Psoas muscle (tissue), 8 donors: ENCODE measurements at places on chromosomes 11 and 22. TPM values are rescaled to one million over a fixed set of nuclear protein-coding genes. Genes with fewer than 3 reads are reported as not detected.

- no peak for DNase-seq
Observed at GRCh38 chr11:67408437-67409200, 4.7 kb downstream of the TBC1D10C start.

DNA sequence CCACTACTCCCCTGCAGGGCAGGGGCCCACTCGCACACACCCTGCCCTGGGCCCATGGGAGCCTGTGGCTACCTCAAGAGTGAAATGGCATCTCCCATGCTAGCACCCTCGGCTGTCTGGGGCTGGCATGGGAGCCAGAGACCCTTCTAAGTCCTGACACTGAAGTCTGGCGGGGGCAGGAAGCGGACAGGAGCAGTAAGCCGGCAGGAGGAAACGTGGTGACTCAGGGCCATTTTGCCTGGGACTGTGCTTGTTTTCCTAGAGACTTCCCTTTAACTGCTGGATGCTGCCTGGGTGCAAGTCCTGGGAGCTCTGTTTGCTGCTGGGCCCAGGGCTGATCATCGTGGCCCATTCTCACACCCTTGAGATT, 16.8 kb downstream of the RELT start:
- DNase-seq = no peak

DRICH1 gene
- total RNA-seq = not detected

- DNase-seq = no peak
Observed at GRCh38 chr11:31813391-31814175, 2.5 kb upstream of the PAX6 start.

IGSF9B gene
- total RNA-seq = 1.2 TPM

DNA sequence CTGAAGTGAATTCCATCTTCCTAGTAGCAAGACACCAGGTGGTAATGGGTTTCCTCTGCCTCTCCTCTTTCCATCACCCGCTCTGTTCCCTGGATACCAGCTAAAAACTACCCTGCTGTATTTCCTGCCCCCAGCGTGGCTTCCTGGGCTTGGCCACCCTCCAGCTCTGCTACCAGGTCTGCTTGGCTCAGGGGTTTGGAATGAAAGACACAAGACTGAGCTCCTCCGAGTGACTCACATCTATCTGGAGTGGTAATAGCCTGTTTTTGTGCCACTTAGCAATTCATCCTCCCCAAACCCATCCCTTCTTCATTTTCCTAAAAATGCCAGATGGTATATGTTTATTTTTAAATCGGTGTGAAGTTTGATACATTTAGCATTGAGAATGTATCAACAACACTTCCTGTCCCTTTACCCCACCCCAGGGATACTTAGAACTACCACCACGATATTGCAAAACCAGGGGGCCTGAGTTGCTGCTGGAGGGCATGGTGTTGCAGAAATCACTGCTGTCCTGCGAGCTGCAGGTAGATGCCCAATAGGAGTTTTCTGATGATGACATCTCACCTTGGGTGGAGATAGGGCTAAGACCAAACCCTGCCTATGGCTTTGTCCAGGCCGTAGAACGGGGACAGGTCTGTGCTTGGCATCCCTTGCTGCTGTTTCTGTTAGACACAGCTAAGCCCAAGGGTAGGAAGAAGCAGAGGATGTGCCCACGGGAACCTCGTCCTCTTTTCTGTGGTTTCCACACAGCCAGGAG, 7.5 kb upstream of the MICAL3 start:
- peak; percentile 63 for DNase-seq

- no peak for DNase-seq
Observed at GRCh38 chr11:69383372-69384250, 89.7 kb downstream of the MYEOV start.

MB gene
- total RNA-seq = 6,836 TPM

DNA sequence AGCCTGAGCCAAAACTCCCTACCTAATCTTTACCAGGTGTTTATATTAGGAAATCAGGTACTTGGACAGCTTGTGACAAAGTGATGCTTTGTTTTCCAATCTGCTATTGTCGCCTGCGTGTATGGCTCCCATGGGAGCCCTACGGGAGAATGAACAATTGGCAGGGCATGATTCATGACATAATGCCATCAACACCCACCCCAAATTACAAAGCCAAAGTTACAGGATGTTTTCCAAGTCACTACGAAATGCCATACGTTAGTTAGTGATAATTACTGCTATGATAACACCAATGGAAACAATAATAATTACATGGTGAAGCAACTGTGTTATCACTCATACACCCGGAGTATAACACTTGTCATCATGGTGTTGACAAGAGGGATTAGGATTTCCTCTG, 226.4 kb downstream of the FAM181B start:
- DNase-seq = no peak

ST14 gene
- total RNA-seq = 0.51 TPM

GRCh38 chr11:65381716-65382032, 772 bp downstream of the SLC25A45 start:
- DNase-seq = peak; percentile 45

DNA sequence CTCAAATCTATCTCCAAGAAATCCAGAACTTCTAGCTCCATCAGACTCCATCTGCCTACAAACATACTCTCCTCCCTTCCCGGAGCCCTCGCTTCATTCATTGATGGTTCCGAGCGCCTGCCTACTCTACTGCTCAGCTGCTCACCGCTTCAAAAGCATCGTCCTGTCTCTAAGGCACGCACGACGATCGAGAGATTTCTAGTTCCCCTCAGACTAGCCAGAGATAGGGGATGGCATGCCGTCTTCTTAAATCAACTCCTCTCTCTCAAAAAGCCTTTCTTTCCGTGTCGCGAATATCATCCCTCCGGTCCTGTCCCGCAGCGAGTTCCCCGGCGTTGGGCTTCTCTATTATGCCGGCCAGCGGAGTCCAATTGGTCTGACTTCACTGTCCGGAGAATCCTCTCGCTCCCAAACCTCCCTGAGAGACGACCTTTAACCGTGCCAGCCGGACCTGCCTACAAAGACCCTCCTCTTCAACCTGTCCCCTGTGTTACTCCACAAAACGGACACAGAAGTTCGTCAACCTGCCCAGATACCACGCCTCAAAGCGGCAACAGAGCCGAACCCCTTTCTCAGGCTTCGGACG, 592 bp downstream of the EEF1G start:
- no peak for DNase-seq

NRXN2 gene
- total RNA-seq = 1.4 TPM

DNA sequence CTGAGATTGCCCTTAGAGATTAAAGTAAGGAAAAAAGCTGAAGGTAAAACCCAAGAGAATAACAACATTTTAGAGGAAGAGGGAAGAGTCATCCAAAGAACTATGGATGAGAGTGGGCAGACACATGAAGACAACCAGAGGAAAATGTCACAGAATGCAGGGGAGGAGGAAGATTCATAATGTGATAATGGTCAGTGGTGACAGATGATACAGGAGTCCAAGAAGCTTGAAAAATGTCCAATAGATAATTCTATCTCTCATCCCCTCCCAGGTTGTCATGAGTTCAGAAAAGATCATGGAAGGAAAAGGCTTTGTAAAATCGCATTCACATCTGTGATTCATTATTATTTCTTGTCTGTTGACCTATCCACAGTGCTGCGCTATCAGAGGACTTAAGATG, 282.3 kb upstream of the CCDC90B start:
- no peak for DNase-seq

DNA sequence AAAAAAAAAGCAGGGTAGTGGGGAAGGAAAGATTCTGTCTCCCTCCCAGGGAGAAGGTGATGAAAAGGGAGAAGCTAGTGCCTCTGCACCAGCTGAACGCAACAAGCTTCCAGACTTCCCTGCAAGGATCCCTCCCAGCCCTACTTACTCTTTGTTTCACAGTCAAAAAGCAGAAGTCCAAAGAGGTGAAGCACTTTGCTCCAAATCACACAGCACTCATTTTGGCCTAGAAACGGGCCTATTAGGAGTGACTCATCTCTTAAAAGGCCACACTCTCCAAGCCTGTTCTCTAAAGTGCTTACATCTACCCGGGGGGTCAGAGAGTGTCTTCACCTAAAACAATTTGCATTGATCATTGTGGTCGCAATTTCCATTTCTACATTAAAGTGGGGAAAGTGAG, 17.7 kb upstream of the GRK3 start:
- DNase-seq = no peak

SLC25A1 gene
- 17.5 TPM for total RNA-seq

PHLDA2 gene
- total RNA-seq = 1.1 TPM

DNA sequence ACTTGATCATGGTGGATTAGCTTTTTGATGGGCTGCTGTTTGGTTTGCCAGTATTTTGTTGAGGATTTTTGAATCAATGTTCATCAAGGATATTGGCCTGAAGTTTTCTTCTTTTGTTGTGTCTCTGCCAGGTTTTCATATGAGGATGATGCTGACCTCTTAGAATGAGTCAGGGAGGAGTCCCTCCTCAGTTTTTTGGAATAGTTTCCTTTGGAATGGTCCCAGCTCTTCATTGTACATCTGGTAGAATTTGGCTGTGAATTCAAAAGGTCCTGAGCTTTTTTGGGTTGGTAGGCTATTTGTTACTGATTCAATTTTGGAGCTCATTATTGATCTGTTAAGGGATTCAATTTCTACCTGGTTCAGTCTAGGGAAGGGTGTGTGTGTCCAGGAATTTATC, 78.1 kb downstream of the CTSC start:
- no peak for DNase-seq

- DNase-seq = no peak
Observed at GRCh38 chr11:17894929-17895658, 117.8 kb downstream of the SERGEF start.

NUP160 gene
- total RNA-seq = 11.4 TPM

GRCh38 chr11:86809561-86809960, 9.2 kb downstream of the PRSS23 start:
- no peak for DNase-seq

GRCh38 chr11:128518493-128519207, 68.7 kb downstream of the ETS1 start:
- DNase-seq = no peak

DNA sequence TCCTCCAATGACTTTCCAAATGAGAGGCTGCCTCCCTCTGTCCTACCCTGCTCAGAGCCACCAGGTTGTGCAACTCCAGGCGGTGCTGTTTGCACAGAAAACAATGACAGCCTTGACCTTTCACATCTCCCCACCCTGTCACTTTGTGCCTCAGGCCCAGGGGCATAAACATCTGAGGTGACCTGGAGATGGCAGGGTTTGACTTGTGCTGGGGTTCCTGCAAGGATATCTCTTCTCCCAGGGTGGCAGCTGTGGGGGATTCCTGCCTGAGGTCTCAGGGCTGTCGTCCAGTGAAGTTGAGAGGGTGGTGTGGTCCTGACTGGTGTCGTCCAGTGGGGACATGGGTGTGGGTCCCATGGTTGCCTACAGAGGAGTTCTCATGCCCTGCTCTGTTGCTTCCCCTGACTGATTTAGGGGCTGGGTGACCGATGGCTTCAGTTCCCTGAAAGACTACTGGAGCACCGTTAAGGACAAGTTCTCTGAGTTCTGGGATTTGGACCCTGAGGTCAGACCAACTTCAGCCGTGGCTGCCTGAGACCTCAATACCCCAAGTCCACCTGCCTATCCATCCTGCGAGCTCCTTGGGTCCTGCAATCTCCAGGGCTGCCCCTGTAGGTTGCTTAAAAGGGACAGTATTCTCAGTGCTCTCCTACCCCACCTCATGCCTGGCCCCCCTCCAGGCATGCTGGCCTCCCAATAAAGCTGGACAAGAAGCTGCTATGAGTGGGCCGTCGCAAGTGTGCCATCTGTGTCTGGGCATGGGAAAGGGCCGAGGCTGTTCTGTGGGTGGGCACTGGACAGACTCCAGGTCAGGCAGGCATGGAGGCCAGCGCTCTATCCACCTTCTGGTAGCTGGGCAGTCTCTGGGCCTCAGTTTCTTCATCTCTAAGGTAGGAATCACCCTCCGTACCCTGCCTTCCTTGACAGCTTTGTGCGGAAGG, 2.9 kb downstream of the APOC3 start:
- DNase-seq = no peak

CRYBB2 gene
- not detected for total RNA-seq

GRCh38 chr11:36240801-36241200, 48.4 kb downstream of the COMMD9 start:
- no peak for DNase-seq

GRCh38 chr22:20258584-20259326, 9.4 kb downstream of the RTN4R start:
- DNase-seq = no peak

DNA sequence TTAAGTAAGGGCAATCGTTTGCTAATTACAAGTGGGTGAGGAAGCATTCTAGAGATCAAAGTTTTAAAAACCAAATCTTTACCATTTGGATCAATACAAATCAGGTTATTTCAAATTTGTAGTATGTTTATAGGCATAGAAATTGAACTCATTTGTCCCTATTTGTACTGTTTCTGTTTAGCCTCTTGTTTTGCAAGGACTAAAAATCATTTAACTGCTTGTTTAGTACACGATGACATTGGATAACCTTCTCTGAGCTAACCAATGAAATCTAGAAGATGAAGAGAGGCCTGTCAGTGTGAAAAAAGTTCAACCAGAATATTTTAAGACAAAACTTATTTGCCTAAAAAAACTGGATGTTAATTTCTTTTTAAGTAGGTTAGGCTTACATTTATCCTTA, 40.0 kb downstream of the ZC3H12C start:
- no peak for DNase-seq

DNA sequence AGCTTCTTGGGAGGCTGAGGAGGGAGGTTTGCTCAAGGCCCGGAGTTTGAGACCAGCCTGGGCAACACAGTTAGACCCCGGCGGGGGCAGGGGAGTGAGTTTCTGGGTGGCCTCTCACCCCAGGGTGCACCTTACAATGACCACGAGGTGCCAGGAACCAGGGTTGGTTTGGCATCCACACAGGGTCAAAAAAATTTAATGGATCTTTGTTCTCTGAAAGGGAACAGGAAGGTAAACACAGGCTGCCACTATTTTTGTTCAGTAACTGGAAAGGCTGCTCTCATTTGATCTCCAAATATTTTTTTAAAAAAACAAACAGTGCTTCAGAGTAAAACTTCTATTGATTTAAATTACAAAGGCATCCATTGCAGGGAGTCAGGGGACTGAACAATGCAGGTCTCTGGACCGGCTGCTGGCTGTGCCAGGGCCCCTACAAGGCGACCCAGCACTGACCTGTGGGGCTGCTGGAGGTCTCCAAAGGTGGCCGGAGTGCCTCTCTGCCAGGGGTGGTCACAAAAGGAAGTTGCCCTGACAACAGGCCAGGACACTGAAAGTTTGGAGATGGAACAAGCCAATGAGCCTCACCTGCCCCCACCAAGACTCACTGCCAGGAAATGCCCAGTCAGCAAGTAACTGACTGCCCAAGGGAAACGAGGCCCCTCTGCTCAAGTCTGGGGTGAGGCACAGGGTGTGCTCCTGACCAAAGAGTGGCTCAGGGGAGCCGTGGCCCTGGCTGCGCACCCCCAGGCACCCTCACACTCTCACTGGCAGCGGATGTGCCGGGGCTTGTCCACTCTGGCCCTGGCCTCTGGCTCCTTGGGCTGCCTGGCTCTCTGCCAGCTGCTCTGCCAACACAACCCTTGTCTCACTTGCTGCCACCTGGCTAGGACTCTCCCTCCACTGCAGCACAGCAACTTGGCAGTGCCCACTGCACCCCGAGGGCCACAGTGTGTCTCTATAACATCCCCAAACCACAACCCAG, 51.8 kb downstream of the ARFGAP3 start:
- peak; percentile 61 for DNase-seq
